Activated T-helper 1 cell treated with anti-CD3 and anti-CD28 coated beads, Interleukin-12 subunit alpha, Interleukin-12 subunit beta, Interleukin-2, Interleukin-4 antibody, amounts not matched to agents 30 ng/mL and 10 ng/mL and 1 ng/mL, durations not matched to agents 14 hours and 24 hours and 36 hours (primary cell): ENCODE measurements at places on chromosomes 11 and 22. TPM values are rescaled to one million over a fixed set of nuclear protein-coding genes. Genes with fewer than 3 reads are reported as not detected.

Gene OR51T1
- not detected in 2 replicates for total RNA-seq

Gene APOL4
- total RNA-seq, result 0.18 TPM in 1 of 2 replicates, not detected in the other

Gene NRGN
- 3.9 and 6.1 TPM in 2 replicates for total RNA-seq

GRCh38 chr11:102168481-102168880 is 58.2 kb downstream of the YAP1 start:
- no peak for DNase-seq

GRCh38 chr22:44879301-44879680 is 126.9 kb downstream of the ARHGAP8 start:
- no peak for DNase-seq

- DNase-seq, result no peak
Observed at GRCh38 chr11:85279267-85279666, 347.9 kb downstream of the DLG2 start.
